Dermis microvascular lymphatic vessel endothelial cell (primary cell): ENCODE measurements at places on chromosomes 2 and 18. TPM values are rescaled to one million over a fixed set of nuclear protein-coding genes. Genes with fewer than 3 reads are reported as not detected.

Gene RBM44
- total RNA-seq: 0.26 and 0.38 TPM in 2 replicates

Gene LRP1B
- total RNA-seq: under 0.01 and 0.13 TPM in 2 replicates

Gene PTPRM
- 32.3 and 55.8 TPM in 2 replicates for total RNA-seq

Gene CCDC88A
- total RNA-seq: 35.6 and 37.0 TPM in 2 replicates

Gene IGFBP5
- total RNA-seq: 0.25 and 0.64 TPM in 2 replicates
